Glomerular endothelial cell (primary cell): ENCODE measurements at places on chromosomes 3 and 15. TPM values are rescaled to one million over a fixed set of nuclear protein-coding genes. Genes with fewer than 3 reads are reported as not detected.

DNA sequence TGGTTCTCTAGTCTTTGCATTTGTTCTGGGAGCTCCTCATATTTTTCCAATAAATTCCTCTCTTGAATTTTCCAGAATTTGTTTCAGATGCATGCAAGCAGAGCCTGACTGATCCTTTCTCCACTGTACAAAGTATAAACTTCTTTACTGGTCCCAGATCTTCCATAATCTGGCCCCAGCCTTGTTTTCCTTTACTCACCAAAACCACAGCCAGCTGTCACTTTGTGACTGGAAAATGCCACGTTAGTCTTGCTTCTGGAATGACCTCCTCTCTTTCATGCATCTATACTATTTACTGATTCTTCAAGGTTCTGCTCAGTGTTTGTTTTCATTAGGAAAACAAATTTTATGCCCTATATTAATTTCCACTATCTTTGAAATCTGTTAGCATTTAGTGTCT, 60.4 kb upstream of the SPPL2A start:
- no peak for DNase-seq

DNA sequence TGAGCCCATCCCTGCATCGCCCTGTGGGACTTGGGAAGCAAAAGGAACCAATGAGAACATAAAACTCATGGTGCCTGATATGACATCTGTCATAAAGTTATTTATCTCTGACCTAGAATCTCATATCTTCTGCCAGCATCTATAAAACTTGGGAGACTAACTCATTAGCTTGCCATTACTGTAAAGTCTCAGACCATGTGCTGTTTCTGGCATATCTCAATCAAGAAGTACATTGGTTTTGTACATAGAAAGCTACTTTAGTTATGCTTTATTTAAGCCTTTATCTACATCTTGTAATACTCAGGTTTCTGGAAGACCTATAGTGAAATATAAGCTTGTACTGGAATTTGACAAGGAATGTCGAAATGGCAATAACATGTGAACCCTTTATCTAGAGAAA, 112.5 kb downstream of the ZNF385D start:
- no peak for DNase-seq

DNA sequence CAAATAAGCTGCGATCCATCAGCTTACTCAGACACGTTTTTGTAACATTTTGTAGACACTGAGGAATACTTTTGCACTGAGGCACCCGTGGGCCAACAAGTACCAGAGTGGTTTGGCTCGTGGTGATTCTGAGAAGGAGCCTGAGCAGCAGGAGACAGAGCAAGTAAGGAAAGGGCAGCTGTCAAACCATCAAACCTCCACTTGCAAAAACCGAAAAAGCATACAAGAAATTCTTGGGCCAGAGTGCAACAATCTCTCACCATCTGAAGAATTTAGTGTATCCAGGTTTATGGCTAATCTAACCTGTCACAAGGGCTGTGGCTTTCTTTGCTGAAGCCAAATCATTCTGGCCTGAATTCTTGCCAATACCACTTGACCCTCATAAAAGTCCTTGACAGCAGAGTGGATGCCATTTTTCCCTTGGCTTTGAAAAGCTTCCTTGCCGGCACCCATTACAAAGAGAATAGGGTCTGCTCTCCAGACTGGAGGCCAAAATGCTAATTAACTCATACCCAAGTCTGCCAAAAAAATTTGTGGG, 56.7 kb downstream of the MYO1E start:
- no peak for DNase-seq

DNA sequence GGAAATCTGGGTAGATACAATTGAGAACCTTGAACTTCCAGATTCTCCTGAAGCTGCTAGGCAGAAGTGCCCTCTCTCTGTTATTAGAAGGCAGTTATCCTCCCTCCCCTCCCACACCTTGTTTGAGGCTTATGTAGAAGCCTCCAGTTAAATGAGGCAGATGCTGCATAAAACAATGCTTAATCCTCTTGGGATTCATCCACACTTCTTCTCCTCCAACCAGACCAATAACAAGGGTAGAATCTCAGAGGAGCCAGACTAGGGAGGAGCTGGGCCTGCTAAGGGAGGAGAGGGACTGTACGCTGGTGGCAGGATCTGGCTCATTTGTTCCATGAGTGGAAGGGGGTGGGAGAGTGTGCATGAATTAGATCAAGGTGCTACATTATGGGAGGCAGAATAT, 88.3 kb upstream of the PRR23C start:
- DNase-seq, result no peak

DNA sequence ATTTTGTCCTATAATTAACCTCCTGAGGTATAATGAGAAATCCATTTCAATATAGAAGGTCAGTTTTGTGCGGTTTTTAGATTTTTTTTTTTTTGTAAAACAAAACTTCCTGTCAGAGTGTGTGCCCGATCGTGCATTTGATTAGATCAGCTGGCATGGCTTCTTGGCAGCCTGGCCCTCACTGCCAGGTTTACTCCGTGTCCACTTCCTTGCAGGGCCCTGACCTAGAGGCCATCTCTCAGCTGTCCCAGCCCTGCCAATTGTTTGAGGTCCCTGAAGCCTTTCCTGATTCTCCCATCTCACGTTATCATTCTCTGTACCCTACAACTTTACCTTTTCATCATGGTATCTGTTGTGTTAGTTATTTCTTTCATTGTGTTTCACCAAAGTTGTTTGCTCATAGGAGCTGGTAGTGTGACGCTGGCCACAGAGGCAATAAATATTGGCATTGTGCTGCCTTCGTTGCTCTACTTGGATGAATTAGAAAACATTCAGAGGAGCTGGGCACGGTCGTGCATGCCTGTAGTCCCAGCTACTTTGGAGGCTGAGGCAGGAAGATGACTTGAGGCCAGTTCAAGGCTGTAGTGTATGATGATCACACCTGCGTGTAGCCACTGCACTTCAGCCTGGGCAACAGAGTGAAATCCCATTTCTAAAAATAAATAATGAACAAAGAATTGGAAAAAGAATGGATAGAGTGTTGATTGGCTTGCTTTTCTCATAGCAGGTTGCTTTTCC, 202.0 kb downstream of the GHSR start:
- no peak for DNase-seq

DNA sequence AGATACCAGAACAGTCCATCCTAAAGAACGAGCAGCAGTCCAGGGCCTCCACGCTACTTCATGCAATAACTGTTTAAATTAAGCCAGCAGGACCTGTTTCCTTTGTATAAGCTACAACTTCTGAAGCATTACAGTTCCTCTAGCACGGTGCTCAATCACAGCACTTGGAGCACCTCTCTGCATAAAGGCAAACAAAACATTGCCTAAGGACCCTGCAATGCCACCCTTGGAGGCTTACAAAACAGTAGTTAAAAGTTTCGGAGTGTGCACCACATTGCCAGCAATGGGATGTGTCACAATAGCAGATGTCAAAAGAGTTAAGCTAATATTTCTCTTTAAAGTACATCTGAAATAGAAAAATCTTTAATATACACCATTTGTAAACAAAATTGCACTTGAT, 2.6 kb upstream of the VPS39 start:
- DNase-seq, result no peak

- DNase-seq, result no peak
Observed at GRCh38 chr3:32757618-32758374, 60.0 kb upstream of the TRIM71 start.

DNA sequence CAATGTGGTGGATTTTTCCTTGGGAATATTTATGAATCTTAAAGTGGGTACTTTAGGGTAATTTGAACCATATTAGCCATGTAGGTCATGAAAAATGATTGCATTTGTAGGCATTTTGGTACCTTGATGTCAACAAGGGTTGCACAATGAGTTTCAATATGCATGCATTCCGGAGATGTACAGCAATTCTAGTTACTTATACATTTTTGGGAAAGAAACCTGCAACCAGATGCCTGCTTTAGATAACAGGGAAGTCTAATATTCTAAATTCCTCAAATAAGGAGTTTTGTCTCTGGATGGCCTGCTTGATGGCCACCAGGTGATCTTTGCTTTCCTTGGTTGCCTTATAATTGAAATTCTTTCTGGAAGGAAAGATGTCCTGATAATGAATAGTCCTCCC, 240.5 kb upstream of the SETMAR start:
- no peak for DNase-seq

DNA sequence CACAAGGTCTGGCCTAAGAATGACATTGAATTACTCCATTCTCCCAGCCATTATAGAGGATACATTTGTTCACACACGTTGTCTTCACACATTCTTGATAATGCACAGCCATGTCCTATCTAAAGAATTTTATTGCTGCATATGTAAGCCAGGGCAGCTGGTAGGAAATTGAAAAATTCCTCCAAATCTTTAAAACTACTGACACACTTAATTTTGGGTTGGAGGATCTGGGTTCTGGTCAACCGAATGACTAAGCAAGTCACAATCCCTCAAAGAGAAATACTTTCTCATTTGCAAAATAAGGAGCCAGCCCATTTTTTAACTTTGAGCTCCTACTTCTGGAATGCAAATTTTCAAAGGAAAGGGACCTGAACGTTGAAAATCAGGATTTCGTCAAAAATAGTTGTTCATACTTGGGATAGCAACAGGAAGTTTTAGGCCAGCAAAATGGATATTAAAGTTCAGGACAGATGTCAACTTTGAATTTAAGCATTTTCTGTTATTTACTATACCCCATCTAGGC, 638.3 kb downstream of the NTRK3 start:
- DNase-seq, result no peak

GRCh38 chr3:29759411-29760225, 478.7 kb downstream of the RBMS3 start:
- no peak for DNase-seq

GRCh38 chr15:37081983-37082382, 18.4 kb downstream of the MEIS2 start:
- DNase-seq, result no peak

ATP10A gene
- total RNA-seq, result 1.1 and 10.0 TPM in 2 replicates

DNA sequence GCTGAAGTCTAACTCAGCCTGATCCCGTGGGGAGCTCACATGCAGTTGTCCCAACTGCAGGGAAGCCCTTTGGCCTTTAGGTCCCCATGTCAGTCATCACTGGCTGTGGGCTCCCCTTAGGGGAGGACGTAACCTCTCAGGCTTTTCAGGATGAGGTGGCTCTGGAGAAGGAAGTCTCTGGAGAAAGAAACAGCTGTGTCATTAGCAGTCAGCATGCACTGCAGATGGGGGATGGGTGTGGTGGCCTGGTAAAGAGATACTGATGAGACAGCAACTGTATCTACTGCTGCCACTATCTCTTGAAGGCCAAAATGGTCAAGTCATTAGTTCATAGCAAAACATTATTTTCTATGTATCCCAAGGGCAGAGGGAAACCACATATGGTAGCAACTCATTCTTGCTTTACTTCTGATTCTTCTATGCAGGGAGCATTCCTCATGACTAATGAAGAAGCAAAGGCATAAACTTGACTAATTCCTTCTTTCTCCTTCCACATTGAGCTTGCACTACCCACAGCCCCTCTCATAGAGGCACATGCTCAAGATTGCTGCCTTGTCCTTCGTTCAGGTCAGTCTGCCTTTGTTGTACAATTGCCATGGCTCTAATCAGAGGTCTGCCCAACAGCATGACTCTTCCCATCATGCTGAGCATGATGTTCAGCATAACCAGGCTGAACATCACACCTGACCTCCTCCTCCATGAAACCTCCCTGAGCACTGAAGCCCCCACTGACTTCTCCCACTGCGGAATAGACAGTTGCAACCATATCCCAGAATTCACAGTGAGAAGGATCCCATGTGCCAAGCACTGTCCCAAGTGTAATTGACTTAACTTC, 47.8 kb upstream of the TMEM158 start:
- no peak for DNase-seq

GRCh38 chr15:43143203-43143941, 10.0 kb downstream of the TMEM62 start:
- no peak for DNase-seq

DNA sequence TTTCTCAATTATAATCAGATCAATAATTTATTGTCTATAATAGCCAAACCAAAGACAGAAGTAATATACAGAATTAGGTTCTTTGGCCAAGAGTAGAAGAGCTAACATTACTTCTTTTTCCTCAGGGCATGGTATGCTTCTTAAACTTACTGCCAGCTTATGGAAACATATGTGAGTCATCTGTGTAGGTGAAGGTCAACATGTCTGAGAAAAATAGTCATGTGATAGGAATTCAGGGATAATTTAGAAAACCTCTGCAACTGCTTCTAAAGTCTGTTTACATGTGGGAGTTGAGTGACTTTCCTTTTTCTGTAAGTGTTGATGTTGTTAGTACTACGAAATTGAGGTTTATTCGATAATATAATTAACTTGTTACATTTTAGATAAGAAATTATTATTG, 19.2 kb upstream of the MAP6D1 start:
- DNase-seq, result peak; percentile 14
